AG04450 (cell line): ENCODE measurements at places on chromosomes 3 and 15. TPM values are rescaled to one million over a fixed set of nuclear protein-coding genes. Genes with fewer than 3 reads are reported as not detected.
A peak's percentile ranks its signal among the peaks of the same experiment; 100 is the strongest.

ZMYND10 gene
- 0.87 and 1.1 TPM in 2 replicates for polyA plus RNA-seq

ANKUB1 gene
- polyA plus RNA-seq, result not detected in 2 replicates

ST6GAL1 gene
- polyA plus RNA-seq, result 11.8 and 11.9 TPM in 2 replicates

CFAP161 gene
- not detected in 2 replicates for polyA plus RNA-seq

C15orf62 gene
- polyA plus RNA-seq, result 0.05 TPM in 2 replicates

TICRR gene
- polyA plus RNA-seq, result 1.1 and 1.3 TPM in 2 replicates

CGNL1 gene
- 0.25 and 0.33 TPM in 2 replicates for polyA plus RNA-seq

LRRC31 gene
- polyA plus RNA-seq, result not detected in 2 replicates

CHRM5 gene
- 0.02 and 0.07 TPM in 2 replicates for polyA plus RNA-seq

PGBD4 gene
- 1.6 and 2.2 TPM in 2 replicates for polyA plus RNA-seq

TIPARP gene
- 17.8 and 25.1 TPM in 2 replicates for polyA plus RNA-seq

ST8SIA2 gene
- 0.21 and 0.33 TPM in 2 replicates for polyA plus RNA-seq

TTLL13 gene
- 0.04 and 0.07 TPM in 2 replicates for polyA plus RNA-seq

RPL39L gene
- 14.4 and 17.0 TPM in 2 replicates for polyA plus RNA-seq

SUSD5 gene
- polyA plus RNA-seq, result 1.8 TPM in 2 replicates

WNT5A gene
- polyA plus RNA-seq, result 168 and 203 TPM in 2 replicates

CFAP91 gene
- not detected in 2 replicates for polyA plus RNA-seq

GOLGA8S gene
- polyA plus RNA-seq, result 0.02 and 0.04 TPM in 2 replicates

RRP9 gene
- 10.8 and 13.7 TPM in 2 replicates for polyA plus RNA-seq

DNA sequence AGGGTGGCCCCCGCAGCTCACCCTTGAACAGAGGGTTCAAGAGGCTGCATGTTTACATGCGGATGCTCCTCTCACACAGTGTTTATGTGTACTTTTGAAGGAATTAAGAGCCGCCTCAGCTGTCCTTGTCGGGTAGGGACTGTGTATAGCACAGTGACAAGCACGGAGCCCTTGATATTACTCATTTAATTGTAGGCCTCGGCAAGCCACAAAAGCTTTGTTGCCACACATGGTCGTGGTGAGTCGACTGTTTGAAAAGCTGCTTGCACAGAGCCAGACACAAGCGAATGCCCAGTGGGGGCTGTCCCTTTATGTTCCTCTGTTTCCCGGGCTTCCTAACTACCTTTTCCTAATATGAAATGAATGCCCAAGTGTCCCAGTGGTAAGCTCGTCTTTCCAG is 4.5 kb downstream of the ESYT3 start:
- DNase-seq, result no peak

- DNase-seq, result no peak
Measured at GRCh38 chr3:4722103-4722502, 229.0 kb downstream of the ITPR1 start.

DNA sequence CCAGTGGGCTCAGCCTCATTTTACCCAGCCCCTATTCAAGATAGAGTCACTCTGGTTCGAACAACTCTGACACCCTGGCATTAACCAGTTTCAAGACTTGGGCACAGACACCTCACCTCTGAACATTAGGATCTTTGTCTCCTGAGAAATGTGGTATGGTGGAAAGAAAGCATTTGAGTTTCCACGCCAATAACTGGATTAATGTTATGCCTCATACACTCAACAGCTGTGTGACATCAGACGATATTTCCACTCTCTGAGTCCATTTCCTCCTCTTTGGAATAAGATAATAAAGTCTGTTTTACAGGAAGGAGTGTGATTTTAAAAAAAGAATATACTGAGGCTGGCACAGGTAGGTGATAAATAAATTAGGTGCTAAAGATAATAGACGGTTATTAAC is 121.3 kb upstream of the CHL1 start:
- DNase-seq, result no peak

DNA sequence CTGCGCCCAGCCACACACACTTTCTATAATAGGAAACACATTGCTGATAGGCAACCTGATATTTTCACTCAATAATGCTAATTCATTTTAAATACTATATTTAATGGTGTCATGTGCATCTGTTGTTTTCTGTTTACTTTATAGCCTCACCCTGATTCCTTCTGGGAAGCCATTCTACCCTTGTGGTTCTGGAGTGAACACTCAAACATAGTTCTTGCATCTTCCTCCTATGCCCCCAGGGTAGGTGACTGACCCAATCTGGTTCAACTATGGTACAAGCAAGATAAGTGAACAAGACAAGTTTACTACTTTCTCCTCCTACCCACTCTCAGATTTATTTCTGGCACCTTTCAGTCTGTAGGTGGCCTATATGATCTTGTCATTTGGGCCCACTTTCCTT is 4.3 kb upstream of the SCG3 start:
- no peak for DNase-seq

DNA sequence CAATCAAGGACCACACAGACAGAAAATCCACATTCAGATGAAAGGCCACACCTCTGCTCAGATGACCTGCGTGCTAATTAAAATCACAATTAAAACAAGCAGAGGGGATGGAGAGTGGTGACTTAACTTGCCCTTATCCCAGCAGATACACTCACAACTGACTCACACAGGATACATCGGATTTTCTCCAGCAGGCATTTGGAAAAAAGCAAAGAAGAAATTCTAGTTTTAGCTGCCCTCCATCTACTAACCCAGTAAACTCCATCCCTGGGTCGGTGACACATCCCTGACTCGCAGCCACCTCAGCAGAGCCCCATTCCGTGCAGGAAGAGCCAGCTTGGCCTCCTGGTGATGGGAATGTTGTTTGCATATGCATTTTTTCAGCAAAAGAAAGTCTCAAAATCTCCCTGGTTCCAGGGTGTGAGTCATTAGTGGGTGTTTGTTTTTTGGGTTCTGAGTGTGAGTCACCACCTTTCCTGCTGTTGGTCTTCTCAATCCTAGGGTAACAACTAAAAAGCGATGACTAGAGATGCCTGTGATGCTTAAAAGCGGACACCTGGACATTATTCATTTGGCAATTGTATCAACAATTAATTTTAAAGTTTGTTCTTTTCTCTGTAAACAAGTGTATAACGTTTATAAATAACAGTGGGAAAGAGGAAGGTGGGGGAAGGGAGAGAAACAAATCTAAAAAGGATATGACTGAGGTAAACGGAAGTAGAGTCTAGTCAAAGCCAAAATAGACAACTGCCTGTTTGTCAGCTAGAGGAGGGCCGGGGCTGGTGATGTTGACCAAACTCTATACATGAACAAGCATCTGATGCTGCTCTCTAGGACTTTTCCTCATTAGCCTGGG is 49.8 kb upstream of the SLC4A7 start:
- DNase-seq, result peak; percentile 97

GRCh38 chr3:25289663-25290062 is 138.4 kb upstream of the RARB start:
- no peak for DNase-seq

GRCh38 chr3:37072892-37073291 is 79.6 kb downstream of the MLH1 start:
- DNase-seq, result peak; percentile 83

DNA sequence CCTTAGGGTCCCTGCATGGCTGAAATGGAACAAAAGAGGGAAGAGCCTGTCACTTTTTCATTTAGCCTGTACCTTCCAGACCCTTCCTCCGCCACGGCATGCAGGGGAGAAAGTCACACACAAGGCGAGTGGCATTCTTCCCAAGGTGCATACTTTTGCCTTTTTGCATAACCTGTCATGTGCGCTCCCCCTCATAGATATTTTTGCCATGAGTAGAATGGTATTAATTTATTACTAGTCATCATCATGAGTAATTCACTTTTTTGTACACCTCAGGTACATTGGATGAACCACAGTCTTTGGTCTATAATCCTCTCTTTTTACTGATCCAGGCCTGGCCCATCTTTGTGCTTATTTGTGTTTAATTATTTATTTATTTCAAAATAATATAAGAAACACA is 8.9 kb upstream of the BUB1B start:
- DNase-seq, result no peak

DNA sequence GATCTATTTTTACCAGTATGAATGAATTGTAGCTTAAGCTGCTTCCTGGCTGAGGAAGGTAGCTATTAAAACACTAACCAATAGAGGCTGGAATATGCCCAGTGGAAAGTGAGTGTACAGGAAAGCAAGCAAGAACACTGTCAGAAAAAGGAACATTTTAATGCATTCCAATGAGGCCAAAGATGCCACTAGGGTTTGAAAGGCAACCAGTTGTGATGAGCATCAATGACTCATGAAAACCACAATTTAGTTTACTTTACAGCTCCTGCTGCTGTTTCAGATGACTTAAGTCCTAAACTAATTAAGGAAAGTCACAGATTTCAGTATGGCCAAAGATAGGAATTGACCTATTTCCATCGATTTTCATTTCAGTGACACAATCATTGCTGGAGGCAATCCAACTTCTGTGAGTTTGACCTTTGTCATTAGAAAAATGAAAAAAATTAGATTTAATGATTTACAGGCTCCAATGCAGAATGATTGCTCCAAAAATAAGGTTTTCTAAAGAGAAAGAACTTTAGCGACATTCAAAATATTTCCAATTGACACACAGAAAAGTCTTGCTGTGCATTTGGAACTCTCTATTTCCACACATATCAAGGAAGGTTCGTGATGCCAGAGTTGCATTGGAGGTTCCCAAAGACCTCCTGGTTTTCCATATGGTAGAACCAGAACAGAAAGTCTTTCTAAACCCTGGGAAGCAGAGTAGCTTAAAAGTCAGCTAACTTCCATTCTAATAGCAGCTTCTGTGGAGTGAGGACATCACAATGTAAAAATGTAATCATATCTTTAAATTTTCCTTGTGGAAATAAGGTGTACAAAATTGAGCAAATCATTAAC is 103.0 kb downstream of the SUCNR1 start:
- DNase-seq, result peak; percentile 73

- DNase-seq, result no peak
Measured at GRCh38 chr15:23447107-23447500, at the start of gene GOLGA6L2. Gene GOLGA6L2 (minus strand): TSS chr15:23447243. CDS start chr15:23447181, 62 bp downstream.

- DNase-seq, result peak; percentile 80
Measured at GRCh38 chr3:127799476-127800222, 22.7 kb downstream of the MGLL start.

- DNase-seq, result no peak
Measured at GRCh38 chr15:46177219-46177618, 542.4 kb downstream of the SQOR start.

GRCh38 chr3:22582266-22582665 is 620.9 kb upstream of the UBE2E2 start:
- no peak for DNase-seq

GRCh38 chr3:188176476-188176875 is 22.5 kb downstream of the LPP start:
- no peak for DNase-seq

- DNase-seq, result no peak
Measured at GRCh38 chr3:162799910-162800309, 1303.3 kb downstream of the OTOL1 start.

GRCh38 chr3:191301782-191302411 is 27.3 kb upstream of the CCDC50 start:
- no peak for DNase-seq

DNA sequence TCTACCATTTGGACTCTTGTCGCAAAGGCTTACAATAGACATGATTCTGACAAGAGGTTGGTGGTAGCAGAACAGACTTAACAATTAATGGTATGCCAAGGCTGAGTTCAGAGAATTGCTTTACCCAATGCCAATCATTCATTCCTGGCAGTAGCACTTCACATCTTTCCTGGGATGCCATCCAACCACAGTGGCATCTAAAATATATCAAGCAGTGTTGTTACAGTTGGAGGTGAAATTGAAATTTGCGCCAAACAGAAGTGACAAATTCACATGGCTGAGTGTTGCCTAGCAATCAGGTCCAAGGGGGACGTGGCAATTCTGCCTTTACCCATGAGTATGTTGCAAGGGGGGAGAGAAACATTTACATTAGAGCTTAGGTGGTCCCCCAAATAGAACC is 21.0 kb upstream of the DPH6 start:
- DNase-seq, result no peak

DNA sequence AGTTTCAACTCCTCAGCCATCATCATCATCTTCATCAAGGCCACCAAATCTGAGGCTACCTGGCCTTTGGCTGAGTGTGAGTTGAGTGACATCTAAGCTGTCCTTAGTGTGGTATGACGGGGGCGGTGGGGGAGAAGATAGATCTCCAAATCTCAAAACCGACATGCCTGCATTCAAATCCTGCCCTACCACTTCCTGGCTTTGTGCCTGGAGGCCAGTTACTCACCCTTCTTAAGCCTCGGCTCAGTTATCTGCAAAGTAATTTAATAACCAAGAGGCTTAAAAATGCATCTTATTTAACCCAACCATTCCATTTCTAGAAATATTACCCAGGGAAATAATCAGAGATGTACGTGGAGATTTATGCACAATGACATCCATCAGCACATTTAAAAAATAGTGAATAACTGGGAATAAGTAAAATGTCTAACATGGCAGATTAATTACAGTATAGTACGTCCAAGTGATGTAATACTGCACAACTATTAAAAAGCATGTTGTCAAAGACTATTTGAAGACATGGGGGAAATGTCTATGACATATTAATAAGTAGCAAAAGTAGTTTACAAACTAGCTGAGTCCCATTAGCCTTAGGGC is 167.4 kb downstream of the NTRK3 start:
- no peak for DNase-seq

- DNase-seq, result no peak
Measured at GRCh38 chr3:10242182-10243065, 5.8 kb upstream of the TATDN2 start.

- DNase-seq, result no peak
Measured at GRCh38 chr15:40042791-40043320, 3.9 kb upstream of the SRP14 start.

DNA sequence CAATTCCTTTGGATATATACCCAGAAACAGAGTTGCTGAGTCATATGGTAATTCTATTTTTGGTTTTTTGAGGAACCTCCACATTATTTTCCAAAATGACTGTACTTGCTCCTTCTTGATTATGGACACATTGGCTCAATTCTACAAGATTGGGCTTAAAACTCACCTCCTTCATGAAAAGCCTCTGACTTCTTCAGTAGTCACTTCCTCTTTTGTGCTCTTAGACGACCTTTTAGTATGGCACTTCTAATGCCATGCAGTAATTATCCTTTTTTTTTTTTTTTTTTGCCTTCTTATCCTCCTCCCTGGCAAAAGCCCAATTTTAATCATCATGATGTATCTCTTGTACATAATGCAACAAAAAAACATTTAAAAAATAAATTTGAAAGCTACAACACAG is 33.0 kb upstream of the ABHD17C start:
- DNase-seq, result no peak

DNA sequence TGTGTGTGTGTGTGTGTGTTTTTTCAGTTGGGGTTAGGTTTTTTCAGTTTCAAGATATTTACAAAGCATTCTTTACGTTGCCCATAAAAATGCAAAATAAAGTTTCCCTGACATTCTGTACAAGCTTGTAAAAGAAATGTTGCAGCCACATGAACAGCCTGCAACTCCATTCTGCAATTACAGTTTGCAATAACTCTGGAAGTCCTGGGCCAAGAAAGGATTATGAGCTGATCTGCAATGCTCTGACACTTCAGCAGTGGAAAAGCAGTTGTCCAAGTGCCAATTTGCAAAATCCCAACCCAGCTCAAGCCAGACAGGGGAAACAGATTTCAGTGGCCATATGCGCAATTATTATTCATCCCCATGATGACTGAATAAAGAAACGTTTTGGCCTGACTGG is 322.1 kb downstream of the MEX3B start:
- no peak for DNase-seq

GRCh38 chr15:31484986-31485385 is 158.4 kb downstream of the KLF13 start:
- no peak for DNase-seq

GRCh38 chr15:23395030-23395692 is 40.6 kb downstream of the GOLGA8S start:
- no peak for DNase-seq

GRCh38 chr15:79593119-79593869 is 161.2 kb downstream of the MINAR1 start:
- no peak for DNase-seq
